ENCODE measurements at places on chromosomes 2 and 18.

DNA sequence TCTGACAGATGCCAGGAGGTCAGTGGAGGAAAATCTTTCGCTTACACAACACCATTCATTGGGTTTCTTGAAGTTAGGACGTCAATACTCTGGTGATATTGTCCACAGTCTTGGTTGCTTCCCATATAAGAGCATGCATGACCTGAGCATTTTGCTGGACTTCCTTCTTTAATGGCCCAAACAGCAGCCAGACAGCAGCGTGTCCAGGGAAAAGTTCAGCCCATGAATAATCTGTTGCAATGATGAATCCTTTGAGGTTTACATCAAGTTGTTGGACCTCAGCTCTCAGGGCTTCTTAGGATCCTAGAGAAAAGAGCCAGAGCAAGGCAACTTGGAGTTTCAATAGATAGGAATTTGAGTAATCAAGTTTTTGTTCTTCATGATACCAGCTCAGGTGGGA, 155.6 kb upstream of the MGAT5 start:
- DNase-seq = no peak

- DNase-seq = no peak
Measured at GRCh38 chr2:218927422-218927821, 32.0 kb upstream of the CDK5R2 start.

DNA sequence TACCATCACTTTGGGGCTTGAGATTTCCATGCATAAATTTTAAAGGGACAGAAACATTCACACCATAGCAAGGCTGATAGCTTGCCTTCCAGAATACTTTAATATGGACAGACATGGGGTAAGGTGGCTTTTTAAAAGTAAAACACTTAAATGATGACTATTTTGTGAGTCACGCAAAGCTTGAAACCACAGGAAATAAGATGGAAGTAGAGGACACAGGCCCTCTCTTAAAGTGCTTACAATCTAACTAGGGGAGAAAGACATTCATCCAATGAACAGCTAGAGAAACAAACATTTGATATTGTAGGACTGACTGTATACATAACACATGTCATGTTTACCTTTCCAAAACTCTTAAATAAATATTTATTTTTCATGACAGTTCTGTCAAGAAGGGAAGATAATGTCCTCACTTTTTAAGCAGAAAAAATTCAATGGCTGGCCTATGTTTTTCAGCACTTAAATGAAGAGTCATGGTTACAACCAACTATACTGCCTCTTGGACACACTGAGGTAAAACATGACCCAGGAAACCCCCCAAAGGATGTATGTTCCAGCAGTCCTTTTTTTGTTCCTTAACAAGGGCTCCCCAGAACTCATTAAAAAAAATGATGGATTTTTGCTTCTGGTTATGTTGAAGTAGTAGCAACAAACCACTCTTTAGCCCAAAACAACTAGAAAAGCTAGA, 120.0 kb upstream of the RBMS1 start:
- no peak for DNase-seq

DNA sequence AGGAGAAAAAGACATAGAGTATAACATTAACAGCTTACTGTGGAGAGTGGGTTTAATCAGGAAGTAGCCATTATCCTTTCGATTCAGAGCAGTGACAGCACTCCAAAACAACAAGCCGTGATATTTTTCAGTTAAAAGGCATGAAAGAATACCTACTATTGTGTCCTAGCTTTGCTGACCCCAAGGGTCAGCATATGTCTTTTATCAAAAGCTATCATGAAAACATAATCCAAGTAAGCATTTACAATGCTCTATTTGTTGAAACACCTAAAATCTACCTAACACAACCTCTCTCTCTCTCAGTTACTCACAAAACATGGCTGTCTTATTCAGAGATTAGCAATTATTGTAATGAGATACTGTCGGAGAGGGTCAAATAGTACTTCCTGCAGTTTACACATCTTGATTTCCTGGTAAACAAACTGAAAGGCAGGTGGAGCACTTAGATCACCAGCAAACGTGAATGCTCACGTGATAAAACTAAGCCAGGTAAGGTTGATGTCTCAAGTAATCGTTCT, 100.0 kb downstream of the BAZ2B start:
- DNase-seq = peak; percentile 80

GRCh38 chr18:70200286-70200685, 5.2 kb downstream of the RTTN start:
- DNase-seq = no peak

DNA sequence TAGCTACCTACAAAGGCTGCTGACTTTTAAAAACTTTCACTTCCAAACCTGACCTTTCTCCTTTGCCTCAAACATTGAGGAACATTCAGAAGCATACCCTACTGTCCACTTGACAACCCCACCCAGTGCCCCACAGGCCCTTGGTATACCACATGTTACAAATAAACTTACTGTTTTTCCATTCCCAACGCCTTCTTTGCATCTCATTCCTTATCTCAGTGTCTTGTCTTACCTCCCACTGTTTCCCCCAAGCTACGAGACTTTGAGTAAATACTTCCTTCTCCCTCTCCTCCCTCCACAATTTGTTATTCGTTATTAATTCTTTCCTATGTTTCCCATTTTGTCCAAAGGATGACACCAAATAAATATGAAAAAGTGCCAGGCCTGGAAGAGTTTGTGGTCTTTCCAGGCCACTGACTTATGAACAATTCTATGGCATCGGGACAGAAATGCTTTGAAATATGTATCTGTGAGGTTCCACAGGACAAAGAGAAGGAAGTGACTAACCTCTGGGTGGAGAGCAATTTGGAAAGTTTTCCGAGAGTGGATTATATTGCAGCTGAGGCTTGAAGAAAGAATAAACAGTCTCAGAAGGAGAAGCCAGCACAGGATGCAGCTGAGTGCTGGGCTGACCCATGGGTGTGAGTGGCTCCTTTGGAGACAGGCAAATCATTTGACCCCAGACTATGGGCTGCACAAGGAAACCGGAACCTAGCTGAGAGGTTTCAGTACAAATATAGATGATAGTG, 409.0 kb downstream of the LPIN1 start:
- no peak for DNase-seq

DNA sequence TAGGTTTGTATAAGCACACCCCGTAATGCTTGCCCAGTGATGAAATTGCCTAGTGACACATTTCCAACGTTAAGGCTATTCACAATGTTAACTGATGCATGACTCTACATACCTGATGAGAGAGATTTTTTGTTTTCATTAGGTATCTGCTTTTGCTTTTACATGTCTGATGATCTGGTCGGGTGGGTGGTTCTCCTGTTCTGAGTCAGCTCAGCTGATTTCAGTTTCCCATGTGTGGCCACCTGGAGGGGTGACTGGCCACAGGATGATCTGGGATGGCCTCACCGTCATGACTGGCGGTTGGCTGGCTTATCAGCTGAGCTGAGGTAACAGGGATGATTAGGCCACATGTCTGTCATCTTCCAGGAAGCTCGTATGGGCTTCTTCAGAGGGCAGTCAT, 33.8 kb upstream of the ACYP2 start:
- no peak for DNase-seq

- DNase-seq = no peak
Measured at GRCh38 chr2:190889175-190889943, 8.7 kb downstream of the GLS start.

DNA sequence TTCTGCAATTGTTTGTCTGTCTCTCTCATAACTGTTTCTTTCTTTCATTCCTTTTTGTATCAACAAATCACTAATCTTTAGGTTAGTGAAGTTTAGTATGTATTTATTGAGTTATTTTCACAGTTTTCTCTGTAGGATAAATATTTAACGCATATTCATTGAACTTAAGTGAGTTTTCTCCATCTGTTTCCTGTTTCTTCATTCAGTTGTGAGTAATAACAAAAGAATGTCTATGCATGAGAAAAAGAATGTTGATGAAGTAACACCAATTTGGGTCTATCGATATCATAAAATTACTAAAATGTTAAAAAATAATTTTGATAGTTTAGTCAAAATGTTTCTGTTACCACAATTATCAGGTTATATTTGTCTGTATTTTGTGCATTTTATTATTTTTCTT, 948.0 kb downstream of the DSC3 start:
- no peak for DNase-seq

- no peak for DNase-seq
Measured at GRCh38 chr2:191209340-191209739, 35.9 kb upstream of the MYO1B start.

DNA sequence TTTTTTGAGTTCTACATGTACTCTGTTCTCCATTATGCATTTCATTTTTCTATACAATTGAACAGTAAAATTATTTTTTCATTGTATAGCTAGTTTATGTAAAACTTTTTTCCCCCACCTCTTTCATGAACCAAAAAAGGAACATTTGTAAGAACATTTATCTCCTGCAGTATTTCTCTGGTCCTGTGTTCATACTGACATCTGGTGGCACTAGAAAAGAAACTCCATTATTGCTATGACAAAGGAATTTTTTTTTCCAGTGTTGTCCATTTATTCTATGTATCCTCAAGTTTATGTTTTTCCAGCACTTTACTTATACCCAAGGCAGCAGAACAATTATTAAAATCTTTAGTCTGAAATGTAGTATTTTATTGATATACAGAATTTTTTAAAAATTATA, 27.4 kb upstream of the CHAC2 start:
- no peak for DNase-seq

GRCh38 chr2:3195641-3196476, 181.8 kb downstream of the EIPR1 start:
- no peak for DNase-seq

GRCh38 chr2:143564419-143564818, 435.2 kb downstream of the ARHGAP15 start:
- no peak for DNase-seq
